Endodermal cell (in vitro differentiated cells): ENCODE measurements at places on chromosomes 16 and 17.
A peak's percentile ranks its signal among the peaks of the same experiment; 100 is the strongest.

- DNase-seq, result peak; percentile 62
Observed at GRCh38 chr16:67647111-67647651, 2.2 kb downstream of the CARMIL2 start.

DNA sequence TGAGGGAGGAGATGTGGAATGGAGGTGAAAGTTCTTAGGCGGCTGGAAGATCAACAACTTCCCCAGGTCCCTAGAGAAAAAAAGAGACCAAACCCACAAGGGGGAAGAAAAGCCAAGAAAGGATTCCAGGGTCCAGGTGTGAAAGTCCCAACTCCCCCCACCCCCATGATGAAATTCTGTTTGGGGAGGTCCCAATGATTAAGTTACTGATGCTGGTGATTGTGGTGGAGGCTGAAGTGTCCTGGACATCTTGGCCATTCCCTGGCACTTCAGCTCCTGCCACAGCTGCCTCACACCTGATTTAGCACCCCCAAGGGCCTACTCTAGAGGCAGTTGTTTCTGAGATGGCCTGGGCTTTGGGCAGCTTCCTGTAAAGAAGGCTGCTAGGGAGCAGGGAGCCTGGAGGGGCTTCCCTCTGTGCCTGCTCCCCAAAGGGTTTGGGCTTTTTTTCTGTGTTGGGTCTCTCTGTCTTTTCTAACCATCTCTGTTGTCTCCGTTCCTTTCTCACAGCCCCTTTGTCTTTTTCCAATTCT, 13.1 kb downstream of the HOXB4 start:
- peak; percentile 68 for DNase-seq

- no peak for DNase-seq
Observed at GRCh38 chr17:4040784-4041183, 76.5 kb upstream of the ATP2A3 start.

DNA sequence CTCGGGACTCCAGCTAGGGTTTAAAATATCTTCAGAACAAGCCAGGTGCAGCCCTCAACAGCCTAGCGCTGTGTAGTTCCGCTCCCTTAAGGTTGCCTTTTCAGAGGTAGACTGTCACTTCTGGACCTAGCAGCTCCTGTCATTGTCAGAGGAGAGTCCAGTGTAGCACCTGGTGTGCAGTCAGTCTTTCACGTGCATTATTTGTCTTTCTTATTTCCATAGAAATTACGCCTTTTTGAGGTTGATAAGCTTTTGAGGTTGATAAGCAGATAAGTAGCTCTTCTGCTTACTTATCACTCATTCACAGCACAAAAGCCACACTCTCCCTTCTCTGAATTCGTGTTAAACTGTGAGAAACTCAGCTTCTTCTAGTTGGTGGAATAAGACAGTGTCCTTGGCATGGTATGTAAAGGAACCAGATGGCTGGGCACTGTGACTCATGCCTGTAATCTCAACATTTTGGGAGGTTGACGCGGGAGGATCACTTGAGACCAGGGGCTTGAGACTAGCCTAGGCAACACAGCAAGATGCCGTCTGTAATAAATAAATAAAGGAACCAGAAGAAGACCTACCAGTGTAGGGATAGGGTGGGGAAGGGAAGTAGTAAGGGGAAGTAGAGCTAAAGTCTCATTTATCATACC, 10.2 kb downstream of the EEF2K start:
- no peak for DNase-seq

DNA sequence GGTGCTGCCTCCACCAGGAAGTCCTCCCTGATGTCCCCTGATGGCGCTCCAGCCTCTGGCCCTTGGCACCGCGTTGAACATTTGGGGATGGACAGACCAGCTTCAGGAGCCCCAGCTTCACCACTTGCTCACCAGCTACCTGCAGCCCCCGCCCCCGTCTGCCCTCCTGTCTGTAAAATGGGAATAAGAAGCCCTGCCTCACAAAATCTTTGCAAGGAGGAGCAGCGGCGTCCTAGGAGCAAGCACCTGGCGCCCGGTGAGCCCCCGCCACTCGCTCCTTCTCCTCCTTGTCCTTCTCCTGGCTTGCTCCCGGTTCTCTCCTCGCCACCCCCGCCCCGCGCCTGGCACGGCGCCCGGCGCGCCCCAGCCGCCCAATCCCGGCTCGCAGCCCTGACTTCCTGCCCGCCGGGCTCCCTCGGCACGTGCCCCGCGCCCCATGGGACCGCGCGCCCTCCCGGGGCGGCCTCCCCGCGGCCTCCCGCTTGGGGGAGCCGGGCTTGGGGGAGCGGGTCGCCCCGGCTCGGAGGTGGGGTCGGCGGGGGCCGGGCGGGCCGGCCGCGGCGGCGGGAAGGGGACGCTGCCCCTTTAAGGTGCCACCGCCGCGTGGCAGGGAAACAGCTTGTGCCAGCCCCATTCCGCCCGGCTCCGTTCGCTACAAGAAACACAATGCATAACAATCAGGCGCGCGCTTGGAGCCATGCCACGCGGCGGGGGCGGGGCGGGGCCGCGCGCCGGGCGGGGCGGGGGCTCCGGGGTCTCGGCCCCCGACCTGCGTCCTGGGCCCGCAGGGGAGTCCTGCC, 9.1 kb upstream of the PPP1R1B start:
- DNase-seq, result peak; percentile 80
